Dermis microvascular lymphatic vessel endothelial cell (primary cell): ENCODE measurements at places on chromosomes 4 and X.
A peak's percentile ranks its signal among the peaks of the same experiment; 100 is the strongest.

DNA sequence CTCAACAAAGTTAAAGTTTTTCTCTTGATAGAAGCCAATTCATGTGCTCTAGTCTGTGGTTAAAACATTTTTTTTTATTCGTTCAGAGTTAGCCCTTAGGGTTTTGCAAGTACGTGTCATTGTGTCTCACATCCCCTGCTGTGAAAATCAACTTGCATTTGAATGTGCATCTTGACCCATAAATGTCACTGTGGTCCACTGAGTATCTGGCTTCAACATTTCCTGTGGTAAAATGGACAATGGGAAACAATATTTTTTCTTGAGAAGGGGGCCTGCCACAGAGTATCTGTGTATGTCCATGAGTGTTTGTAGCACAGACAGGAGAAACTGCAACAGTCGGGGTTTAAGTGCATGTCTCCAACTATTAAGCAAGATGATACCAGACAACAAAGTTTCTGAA lies 554.8 kb upstream of the TENM3 start:
- no peak for DNase-seq

DNA sequence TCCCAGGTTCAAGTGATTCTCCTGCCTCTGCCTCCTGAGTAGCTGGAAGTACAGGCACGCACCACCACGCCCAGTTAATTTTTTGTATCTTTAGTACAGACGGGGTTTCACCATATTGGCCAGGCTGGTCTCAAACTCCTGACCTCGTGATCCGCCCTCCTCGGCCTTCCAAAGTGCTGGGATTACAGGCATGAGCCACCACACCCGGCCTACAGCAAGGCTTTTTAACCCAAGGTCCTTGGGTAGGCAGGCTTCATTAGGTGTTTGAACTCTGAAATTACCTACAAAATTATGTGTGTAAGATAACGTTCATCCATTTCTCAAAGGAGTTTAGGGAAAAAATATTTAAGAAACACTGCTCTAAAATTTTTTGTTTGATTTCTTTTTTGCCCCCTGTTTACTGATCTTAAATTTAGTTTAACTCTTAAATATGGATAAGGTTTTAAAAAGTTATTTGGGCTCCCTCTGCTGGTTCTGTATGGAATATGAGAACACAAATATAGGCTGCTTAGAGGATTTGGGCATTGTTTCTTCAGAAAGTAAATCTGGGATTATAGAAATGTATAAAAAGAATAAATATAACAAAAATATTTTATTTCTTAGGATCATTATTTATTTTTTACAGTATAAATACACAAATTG lies 92.8 kb downstream of the CBR4 start:
- DNase-seq: peak; percentile 46

- DNase-seq: no peak
These were observed 244.8 kb upstream of the PSAPL1 start for GRCh38 chr4:7679406-7680040.

GRCh38 chr4:27005501-27005900 lies 144.9 kb downstream of the STIM2 start:
- DNase-seq: peak; percentile 79

DNA sequence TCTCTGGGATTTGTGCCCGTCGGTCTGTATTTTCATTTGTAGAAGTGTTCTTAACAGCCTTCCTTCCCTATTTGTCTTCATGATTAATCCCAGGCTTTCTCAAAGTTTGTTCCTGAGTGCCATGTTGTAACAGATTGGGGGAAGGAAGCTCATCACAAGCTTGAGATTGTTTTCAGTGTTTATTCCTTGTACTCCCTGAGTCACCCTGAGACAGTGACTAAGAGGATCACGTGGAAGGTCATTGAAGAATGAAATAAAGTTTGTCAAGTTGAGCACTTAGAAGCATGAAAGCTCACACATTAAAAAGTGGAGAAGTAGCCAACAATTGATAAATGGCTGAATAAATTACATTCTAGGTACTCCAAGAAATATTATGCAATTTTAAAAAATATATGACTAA lies 153.5 kb upstream of the FAM241A start:
- no peak for DNase-seq

DNA sequence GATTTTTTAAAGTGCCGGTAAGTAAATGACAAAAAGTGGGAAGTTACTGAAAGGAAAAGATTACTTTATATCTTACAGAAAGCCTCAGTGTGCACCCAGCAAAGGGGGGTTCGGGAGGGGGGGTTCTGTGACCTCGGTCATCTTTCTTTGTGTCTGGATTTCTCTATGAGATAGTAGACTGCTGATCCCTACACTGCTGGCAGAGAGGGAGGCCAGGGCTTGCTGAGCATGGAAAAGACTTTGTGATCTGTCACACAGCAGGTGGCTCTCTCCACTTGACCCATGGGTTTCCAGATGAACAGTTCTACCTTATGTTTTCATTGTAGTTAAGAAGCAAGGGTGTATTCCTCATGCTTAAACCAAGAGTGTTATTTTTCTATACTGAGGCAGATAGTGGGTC lies 475.6 kb downstream of the PCDH10 start:
- DNase-seq: no peak

DNA sequence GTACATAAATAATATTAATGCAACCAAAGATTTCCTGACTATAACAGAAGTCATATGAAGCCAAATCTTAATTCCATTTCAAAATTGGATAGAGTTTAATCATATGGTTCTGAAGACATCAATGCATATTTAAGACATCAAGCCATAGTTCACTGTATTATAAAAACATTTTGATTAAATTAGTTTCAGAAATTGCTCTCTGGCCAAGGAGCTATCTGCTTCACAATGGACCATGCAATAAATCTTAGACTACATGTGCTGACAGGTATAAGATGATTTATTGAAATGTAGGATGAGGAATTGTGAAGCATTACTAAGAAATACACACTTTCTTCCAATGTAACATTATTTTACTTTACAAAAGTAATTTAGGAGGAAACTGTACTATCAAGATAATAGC lies 81.6 kb downstream of the MID1 start:
- DNase-seq: no peak

GRCh38 chrX:121666171-121666570 lies 618.8 kb downstream of the GLUD2 start:
- no peak for DNase-seq

DNA sequence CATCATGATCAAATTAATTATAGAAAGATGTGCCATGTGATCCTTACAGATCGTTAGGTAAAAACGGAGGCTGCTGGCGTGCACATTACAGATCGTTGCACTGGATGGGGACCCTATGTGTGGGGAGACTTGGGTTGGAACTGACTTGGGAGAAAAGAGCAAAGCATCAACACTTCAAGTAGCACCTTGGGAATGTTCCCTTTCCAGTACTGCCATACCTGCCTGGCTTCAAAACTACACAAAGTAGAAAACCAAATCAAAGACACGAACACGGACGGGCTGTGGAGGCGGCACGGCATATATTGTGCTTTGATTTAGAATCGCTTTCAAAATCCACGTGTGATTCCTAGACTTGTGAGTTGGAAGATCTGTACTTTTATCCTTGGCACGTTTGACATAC lies 898 bp downstream of the CMC4 start:
- DNase-seq: peak; percentile 0
